ENCODE measurements at places on chromosomes 16 and 17.

- DNase-seq: peak; percentile 64
These were observed 12.9 kb downstream of the TRPV2 start for GRCh38 chr17:16428098-16428882.

- DNase-seq: no peak
These were observed 47.3 kb downstream of the PRKCA start for GRCh38 chr17:66349521-66350254.

- DNase-seq: no peak
These were observed 27.2 kb downstream of the PLCD3 start for GRCh38 chr17:45104907-45105624.

- DNase-seq: no peak
These were observed 4.1 kb upstream of the SALL1 start for GRCh38 chr16:51155199-51155607.

- no peak for DNase-seq
These were observed 27.5 kb downstream of the EPN2 start for GRCh38 chr17:19264681-19265080.

DNA sequence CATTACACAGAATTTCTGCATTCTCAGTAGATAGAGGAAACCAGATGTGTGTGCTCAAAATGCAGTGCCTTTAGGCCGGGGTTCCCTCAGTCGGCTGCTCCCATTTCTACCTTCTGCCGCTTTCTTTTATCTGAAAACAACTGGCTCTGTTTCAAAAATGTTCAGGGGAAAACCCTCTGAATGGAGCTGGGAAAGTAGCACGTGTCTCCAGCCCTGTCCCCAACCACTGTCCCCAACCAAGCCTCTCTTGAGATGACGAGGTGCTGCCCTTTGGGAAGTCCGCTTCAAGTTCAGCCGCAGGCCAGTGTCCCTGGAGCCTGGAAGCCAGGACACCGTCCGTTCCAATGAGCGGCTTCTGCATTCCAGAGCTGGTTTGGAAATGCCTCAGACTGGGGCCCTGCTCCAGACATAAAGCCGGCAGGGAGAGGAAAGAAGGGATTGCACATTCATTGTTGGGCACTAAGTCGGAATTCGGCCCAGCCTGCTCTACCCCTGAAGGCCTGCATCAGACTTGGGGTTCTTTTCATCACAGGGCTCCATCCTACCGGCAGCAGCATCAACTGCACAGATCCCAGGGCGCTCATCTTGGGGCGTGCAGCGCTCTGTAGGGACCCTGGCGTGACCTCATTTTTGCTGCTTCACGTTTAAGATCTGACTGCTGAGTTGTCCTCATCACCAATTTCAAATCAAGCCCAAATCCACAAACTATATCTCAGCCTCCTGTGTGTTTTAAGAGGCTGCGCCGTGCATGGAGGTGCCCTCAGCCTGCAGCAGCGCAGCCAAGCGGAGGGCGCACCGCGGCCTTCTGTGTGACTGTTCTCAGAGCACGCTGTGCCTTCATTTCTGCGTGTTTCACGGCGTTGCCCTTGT lies 111.3 kb downstream of the BANP start:
- no peak for DNase-seq

DNA sequence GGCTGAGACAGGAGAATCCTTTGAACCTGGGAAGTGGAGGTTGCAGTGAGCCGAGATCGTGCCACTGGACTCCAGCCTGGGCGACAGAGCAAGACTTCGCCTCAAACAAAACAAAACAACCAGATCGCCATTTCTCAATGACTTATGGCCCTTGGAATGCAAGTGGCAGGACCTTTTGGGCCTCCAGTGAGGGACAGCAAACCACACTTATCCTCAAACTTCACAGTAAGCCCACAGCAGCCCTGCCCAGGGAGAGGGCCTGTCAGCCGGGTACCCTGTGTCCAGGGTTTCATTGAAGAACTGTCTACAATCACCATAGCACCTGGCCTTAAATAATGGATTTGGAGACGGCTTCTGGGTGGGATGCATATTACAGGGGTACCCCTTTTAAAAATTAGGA lies 11.7 kb downstream of the TRAF4 start:
- no peak for DNase-seq

- DNase-seq: no peak
These were observed 37.9 kb downstream of the ELAC2 start for GRCh38 chr17:12979826-12980500.

DNA sequence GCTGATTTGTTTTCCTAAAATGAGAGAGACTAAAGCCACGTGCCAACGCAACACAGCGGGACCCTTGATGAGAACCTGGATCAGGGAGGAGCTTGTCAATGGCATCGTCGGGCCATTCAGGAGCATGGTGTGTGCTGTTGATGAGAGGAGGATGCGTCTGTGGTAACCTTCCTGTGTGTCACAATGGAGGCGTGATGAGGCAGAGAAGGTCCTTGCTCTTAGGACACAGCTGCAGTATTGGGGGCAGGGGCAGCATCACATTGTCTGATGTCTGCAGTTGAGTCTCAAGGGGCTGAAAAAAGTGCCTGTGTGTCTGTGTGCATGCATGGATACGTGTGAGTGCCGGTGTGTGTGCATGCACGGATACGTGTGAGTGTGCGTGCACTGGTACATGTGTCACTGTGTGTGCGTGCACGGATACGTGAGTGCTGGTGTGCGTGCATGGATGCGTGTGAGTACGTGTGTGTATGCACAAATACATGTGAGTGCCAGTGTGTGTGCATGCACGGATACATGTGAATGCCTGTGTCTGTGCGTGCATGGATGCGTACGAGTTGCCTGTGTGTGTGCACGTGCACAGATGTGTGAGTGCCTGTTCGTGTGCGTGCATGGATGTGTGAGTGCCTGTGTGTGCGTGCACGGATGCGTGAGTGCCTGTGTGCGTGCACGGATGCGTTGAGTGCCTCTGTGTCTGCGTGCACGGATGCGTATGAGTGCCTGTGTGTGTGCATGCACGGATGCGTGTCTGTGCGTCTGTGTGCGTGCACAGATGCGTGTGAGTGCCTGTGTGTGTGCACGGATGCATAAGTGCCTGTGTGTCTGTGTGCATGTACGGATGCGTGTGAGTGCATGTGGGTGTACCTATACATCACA lies 39.3 kb downstream of the BAIAP2 start:
- DNase-seq: no peak

Measured in stimulated activated CD4-positive, alpha-beta T cell treated with anti-CD3 and anti-CD28 coated beads, TNF-alpha, amount 100 ng/mL, for 48 hours (primary cell).